ENCODE measurements at places on chromosomes 6 and 20. TPM values are rescaled to one million over a fixed set of nuclear protein-coding genes. Genes with fewer than 3 reads are reported as not detected.

PAX1 gene
- total RNA-seq, result not detected

OXT gene
- total RNA-seq, result not detected

SMOC2 gene
- 0.42 TPM for total RNA-seq

BRD2 gene
- 260 TPM for total RNA-seq

DNA sequence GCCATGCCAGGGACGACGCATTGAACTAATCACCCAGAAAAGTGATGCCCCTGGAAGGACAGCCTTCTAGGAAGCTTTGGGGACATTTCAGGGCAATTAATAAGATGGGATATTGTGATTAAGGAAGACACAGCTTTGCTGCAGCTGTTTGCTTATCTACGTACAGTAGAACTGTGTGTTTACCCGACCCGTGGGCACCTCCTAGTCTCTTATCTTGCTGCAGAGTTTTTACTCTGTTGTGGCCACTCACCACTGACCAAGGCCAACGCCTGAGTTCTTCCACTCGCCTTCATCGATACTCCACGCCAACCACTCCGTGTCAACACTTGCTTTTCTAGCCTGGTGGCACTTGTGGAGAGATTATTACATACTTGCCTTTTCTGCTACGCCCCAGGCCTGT lies 105.9 kb upstream of the MLN start:
- no peak for DNase-seq

DNA sequence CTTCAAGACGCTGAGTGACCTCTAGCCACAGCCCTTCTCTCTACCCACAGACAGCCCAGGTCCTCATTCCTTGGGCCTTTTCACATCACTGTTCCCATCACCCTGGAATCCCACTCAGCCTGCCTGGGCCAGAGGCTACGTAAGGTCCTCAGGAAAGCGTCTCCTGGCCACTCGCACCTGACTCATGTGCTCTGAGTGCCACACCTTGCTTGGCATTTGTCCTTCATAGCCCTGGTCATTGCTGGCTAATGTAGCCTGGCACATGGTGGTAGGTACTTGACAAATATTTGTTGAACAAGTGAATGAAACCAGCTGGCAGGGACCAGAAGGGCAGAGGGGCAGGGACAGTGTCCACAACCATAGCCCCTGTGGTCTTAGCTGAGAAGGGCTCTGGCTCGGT lies 50.6 kb upstream of the FANCE start:
- no peak for DNase-seq

- DNase-seq, result no peak
These were observed 10.1 kb upstream of the SMIM13 start for GRCh38 chr6:11083491-11083890.

DNA sequence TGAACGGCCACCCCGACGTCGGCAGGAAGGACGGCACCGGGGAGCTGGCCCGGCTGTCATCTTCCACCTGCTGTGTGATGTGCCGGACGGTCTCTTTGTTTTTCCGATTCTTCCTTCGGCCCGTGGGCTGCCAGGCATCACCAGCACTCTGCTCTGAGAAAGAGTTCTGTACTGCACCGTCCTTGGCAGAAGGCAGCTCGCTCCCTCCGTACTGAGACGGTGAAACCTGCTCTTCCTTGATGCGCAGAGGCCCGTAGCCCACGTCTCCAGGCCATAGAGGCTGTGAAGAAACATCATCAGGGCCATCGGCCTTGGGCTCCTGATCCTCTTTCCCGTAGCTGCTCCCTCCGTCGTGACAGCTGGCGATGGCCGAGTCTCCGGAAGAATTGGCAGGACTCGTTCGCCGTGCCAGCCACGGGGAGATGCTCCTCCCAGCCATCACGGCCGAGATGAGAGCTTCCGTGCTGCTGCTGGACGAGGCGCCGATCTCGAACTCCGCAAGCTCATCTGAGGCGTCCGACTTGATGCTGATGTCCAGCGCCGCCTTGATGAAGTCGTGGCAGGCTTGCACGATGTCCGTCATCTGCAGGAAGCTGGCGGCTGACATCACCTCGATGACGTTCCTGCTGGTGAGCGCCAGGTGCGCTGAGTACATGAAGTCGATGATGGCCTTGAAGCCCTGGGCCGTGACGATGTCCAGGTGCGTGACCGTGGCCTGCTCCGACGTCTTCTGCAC lies 41.1 kb downstream of the ZBTB46 start:
- no peak for DNase-seq

- no peak for DNase-seq
These were observed 29.7 kb downstream of the CEP162 start for GRCh38 chr6:84197708-84198107.

DNA sequence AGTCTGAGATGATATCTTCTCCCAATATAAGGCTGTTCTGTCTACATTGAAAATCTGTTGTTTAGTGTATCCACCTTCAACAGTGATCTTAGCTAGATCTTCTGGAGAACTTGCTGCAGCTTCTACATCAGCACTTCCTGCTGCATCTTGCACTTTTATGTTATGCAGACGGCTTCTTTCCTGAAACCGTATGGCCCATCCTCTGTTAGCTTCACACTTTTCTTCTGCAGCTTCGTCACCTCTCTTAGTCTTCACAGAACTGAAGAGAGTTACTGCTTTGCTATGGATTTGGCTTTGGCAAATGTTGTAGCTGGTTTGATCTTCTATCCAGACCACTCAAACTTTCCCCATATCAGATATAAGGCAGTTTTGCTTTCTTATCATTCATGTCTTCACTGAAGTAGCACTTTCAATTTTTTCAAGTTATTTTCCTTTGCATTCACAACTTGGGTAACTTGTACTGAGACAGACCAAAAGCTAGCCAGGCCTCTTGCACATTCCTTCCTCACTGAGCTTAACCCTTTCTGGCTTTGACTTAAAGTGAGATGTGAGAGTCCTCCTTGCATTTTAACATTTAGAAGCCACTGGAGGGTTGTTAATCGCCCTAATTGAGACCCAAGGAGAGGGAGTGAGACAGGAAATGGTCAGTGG lies 110.1 kb downstream of the PREP start:
- no peak for DNase-seq

- DNase-seq, result no peak
These were observed 42.6 kb upstream of the ENPP1 start for GRCh38 chr6:131765081-131765803.

- DNase-seq, result no peak
These were observed 738.6 kb downstream of the C6orf118 start for GRCh38 chr6:164570801-164571200.

Measured in HCT116 (cell line).